Hair follicle dermal papilla cell (primary cell): ENCODE measurements at places on chromosomes 5 and 9. TPM values are rescaled to one million over a fixed set of nuclear protein-coding genes. Genes with fewer than 3 reads are reported as not detected.

Gene IARS1
- total RNA-seq, result 311 and 414 TPM in 2 replicates

Gene NPR3
- total RNA-seq, result 21.4 and 31.9 TPM in 2 replicates

Gene OBP2B
- total RNA-seq, result not detected in 2 replicates

Gene PCDHB16
- total RNA-seq, result 0.81 and 1.8 TPM in 2 replicates

Gene SOHLH1
- total RNA-seq, result not detected in 2 replicates

Gene FAM240B
- total RNA-seq, result not detected in 2 replicates

Gene TMEM203
- total RNA-seq, result 32.1 and 32.4 TPM in 2 replicates

Gene SLC6A18
- not detected in 2 replicates for total RNA-seq

Gene PLAC8L1
- total RNA-seq, result not detected in 2 replicates

Gene ERMP1
- 7.3 and 8.8 TPM in 2 replicates for total RNA-seq

Gene FOXD4L6
- not detected in 2 replicates for total RNA-seq

Gene LRRC19
- total RNA-seq, result not detected in 2 replicates

Gene C9orf152
- total RNA-seq, result not detected in 2 replicates

Gene CARTPT
- total RNA-seq, result not detected in 2 replicates

Gene SARDH
- 1.5 and 1.9 TPM in 2 replicates for total RNA-seq

Gene RMI1
- total RNA-seq, result 6.7 and 7.8 TPM in 2 replicates

Gene EGR1
- 0.97 and 2.4 TPM in 2 replicates for total RNA-seq

Gene AGXT2
- not detected in 2 replicates for total RNA-seq

Gene SPAG8
- 0.49 and 2.1 TPM in 2 replicates for total RNA-seq

Gene RANBP17
- 1.1 and 3.0 TPM in 2 replicates for total RNA-seq

Gene VAV2
- total RNA-seq, result 9.7 and 11.4 TPM in 2 replicates
